ENCODE measurements at places on chromosomes 1 and 21.

- peak; percentile 25 for DNase-seq
Observed at GRCh38 chr1:229710746-229711145, 84.7 kb downstream of the URB2 start.

DNA sequence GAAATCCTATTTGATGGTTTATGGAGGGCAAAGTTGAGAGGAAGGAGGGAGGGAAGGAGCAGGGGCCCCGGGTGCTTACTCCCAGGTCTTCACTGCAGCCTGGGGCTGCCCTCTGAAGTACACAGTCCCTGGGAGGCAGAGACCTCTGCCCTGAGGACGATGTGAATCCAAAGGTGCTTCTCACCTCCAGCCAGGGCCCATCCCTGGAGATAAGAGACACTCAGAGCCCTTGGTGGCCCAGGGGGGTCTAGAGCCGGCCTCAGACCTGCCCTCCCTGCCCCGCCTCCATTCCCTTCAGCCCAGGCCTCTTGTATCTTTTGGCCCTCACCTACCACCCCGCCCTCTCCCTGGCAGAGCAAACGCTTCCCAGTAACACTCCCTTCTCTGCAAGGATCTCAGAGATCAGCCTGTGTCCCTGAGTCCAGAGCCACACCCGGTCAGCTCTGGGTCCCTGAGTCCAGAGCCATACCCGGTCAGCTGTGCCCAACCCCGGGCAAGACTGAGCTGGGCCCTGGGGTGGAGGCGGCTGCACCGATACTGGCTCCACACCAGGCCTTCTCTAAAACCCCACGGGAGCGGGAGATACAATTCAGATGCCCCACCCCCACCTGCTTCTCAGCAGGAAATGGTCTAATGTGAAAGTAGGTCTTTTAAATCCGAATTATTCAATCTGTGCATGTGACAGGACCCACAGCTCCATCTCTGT lies 3.6 kb upstream of the GNB1 start:
- DNase-seq, result no peak

DNA sequence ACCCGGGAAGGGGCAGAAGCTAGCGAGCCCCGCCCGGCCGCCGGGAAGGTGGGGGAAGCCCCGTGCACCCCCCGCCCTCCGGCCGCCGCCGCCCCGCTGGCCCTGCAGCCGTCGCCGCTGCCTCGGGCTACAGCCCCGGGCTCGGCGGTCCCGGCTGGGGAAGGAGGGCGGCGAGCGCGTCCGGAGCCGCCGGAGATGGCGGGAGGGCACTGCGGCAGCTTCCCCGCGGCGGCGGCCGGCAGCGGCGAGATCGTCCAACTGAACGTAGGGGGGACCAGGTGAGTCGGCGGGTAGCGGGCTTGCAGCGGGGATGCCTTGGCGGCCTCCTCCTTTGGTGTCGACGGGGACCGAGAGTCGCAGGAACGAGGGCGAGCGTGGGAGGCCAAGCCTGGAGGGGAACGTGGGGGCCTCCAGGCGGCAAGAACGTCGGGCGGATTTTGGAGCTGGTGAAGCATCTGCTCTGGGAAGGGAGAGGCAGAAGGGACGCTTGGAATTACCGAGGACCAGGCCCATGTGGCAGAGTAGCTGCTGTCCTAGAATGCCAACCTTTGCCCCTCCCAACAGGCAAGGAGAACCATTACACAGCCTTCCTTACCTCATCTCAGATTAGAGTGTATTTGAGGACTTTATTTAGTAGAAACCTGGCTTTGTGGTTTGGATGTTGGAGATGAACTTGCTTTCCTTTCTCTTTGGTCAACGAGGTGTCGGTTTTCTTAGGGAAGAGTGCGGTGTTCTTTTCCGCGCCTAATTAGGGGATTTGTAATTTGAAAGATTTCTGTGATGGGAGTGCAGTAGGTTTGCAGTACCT lies 591 bp downstream of the KCTD3 start:
- peak; percentile 13 for DNase-seq

GRCh38 chr1:176736015-176736414 lies 273.0 kb downstream of the PAPPA2 start:
- DNase-seq, result no peak

GRCh38 chr1:208071435-208072031 lies 160.6 kb upstream of the CD34 start:
- DNase-seq, result no peak

DNA sequence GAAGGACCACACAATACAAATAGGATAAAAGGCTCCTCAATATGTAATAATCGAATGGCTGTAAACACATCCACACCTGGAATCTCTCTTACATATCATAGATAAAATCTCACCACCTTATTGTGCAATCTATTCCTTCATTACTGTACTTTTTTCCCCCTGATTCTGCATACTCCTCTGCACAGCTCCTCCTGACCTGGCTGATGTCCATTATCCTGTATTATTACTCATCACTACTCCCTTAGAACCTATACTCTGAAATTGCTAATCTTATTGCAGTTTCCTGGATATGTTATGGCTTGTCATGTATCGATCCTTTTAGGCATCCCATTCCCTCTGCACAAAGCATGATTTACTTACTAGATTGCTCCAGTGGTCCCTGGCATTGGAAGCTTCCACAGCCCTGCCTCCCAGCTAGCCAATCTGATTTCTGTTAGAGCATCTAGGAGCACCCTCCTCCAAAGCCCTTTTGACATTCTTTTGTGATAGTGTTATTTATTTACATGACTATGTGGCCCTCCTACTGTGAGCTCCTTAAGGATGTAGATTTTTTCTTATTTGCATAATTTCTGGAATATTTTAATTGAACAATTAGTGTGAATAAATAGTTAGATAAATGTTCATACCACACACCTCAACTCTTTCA lies 24.2 kb upstream of the PHGDH start:
- DNase-seq, result no peak
